ENCODE measurements at places on chromosomes 6 and 20.

DNA sequence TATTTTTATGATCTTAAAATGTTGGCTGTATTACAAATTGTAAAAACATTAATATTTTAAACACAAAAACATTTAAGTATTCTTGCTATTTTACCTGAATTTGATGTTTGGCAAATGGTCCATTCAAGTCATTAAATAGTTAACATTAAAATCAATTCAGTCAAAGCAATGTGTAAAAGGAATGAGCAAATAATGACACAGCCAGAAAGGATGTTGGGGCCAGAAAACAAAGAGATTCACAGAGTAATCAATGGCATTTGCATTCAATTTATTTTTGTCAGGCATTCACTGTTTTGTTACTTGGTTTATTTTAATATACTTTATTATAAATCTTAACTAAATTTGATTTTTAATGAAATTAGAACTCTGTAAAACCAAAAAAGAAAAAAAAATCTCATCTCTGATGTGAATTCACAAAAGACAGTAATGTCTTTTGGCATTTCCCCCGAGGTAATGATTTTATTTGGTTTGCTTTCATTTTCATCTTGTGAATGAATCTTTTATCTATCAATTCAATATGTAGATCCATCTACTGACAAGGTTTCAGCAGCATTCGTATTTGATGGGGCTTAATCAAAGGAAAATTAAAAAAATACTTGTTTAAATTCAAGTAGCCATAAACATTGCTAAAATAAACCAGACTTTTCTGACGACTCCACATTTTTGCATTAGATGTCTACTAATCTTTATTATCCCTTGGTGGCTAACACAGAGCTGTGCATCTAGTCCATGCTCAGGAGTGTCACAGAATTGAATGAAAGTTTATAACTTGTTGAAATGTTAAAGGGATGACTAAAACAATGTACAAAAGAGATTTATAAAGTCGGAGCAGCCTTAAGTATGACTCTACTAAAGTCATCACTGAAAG is 866.7 kb upstream of the GJE1 start:
- no peak for DNase-seq

DNA sequence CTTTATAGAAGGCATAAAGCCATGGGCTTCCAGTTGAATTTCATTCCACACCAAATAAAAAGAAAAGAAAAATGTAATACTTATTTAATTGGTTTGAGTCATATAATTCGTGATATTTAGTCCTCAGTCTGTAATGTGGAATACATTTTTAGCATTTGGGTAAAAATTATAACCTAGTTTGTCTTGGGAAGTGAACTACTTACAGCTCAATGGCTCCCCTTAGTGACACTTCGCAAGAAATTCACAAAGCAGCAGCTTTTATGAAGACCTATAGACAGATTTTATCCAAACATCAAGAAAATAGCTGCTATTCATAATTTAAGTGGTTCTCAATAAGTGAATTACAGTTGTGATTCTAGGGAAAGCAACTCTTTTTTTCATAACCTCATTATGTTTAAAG is 72.1 kb downstream of the RSPO3 start:
- peak; percentile 23 for DNase-seq

DNA sequence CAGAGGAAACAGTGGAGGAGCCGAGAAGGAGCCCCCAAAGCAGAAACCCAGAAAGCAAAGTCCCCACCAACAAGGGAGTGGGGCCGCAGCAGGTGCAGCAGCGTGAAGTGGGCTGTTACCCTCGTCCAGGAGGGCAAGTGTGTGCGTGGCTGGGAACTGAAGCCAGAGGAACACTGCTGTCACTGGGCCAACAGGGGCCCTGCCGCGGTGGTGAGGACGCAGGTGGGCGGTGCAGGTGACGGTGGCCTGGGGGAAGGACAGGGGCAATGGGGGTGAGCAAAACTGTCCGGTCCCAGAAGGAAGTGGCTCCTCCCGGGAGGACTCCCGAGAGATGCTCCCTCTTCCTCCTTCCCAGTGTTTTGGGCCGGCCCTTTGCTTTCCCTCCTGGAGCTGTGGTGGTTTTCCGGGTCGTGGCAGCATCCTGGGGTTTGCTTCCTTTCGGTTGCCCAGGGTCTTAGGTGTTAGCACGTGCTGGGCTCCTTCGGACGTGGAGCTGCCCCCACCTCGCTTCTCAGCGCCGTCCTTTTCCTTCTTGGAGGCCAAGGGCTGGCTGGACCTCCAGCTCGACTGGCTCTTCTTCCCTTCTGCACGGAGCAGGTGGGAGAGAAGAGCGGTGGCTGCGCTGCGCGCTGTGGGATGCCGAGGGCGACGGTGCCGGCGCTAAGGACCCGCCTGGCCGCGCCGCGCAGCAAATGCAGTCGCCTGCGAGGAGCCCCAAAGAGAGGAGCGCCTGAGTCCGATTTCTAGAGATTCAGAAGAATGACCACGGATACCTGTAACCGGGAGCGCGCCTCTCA is 62.7 kb upstream of the SLC2A12 start:
- no peak for DNase-seq

- no peak for DNase-seq
Observed at GRCh38 chr6:29424168-29424567, 9.4 kb downstream of the OR12D1 start.

- no peak for DNase-seq
Observed at GRCh38 chr20:61135968-61136367, 116.1 kb upstream of the CDH4 start.

DNA sequence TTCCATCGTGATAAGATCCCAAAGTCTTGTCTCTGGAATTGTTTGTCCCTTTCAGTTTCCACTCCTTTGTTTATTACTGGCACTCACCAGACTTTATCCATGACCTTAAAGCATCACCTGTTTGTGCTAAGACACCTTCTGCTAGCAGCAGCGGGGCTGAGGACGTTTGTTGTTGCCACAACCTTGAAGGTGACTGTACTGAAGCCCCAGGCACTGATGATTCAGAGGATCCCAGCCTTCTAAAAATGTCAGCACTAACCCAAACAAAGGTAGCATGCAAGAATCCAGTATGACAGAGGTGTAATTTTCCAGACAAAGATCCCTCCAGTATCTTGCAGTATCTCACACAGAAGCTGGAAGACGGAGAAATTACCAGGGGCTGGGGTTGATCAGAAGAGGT is 28.9 kb upstream of the SMIM8 start:
- DNase-seq = no peak

- no peak for DNase-seq
Observed at GRCh38 chr6:106501960-106502371, 127.3 kb downstream of the RTN4IP1 start.

DNA sequence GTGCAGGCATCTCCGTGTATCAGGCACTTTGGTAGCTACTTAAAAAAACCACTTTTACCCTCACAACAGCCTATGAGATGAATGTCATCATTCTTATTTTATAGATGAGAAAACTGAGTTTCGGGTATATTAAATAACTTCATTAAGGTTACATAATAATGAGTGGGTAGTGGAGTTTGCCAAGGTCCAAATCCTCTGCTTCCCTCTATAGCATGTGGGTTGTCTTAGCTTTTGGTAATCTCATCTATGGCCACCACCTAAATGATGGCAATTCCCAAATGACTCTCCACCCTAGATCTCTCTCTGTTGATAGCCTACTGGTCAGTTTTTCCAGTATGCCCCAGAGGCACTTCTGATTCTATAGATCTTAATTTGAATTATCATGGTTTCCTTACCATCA is 3.7 kb upstream of the RNF144B start:
- no peak for DNase-seq

GRCh38 chr20:22946596-22946995 is 88.5 kb upstream of the SSTR4 start:
- no peak for DNase-seq

DNA sequence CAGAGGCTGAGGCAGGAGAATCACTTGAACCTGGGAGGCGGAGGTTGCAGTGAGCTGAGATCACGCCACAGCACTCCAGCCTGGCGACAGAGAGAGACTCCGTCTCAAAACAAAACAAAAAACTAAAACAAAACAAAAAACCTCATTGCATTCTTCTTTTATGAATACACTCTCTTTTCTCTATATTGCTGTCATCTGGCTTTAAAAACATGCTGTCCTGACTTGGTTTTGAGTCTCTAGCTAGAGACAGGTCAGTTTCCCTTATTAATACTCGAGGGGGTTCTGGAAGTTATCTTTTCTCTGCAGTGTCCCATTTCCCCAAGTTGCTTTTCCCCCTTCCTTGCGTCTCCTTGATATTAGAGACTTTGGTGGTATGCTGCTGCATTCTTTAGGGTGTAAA is 50.9 kb downstream of the RIOK1 start:
- no peak for DNase-seq

DNA sequence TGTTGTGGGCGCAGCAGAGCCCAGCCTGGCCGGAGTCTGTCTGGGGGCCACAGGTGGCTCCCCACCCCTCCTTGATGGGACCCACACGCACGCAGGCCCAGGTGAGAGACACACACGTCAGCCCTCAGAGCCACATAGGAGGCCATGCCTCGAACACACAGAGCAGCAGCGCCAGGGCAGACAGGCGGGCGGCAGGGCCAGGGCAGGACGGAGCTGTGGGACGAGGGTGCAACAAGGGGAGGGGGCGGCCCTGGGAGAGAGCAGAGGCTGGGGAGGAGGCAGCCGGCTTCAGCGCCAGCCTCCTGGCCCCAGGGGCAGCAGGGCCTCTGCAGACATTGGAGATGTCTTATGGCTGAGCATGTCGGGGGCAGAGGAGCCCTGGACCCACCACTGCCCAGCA is 42.5 kb downstream of the KCNQ2 start:
- no peak for DNase-seq

GRCh38 chr20:58984691-58985090 is 3.6 kb downstream of the NELFCD start:
- no peak for DNase-seq

- no peak for DNase-seq
Observed at GRCh38 chr6:140932909-140933308, 1199.8 kb upstream of the GJE1 start.

GRCh38 chr6:85464722-85465150 is 14.9 kb downstream of the NT5E start:
- DNase-seq = no peak

GRCh38 chr6:119436583-119436982 is 87.0 kb upstream of the MAN1A1 start:
- DNase-seq = no peak

- DNase-seq = no peak
Observed at GRCh38 chr6:53041356-53041755, 23.8 kb upstream of the FBXO9 start.

- DNase-seq = no peak
Observed at GRCh38 chr6:24901698-24902328, 33.9 kb downstream of the RIPOR2 start.

GRCh38 chr6:108732091-108732870 is 115.9 kb upstream of the ARMC2 start:
- no peak for DNase-seq

DNA sequence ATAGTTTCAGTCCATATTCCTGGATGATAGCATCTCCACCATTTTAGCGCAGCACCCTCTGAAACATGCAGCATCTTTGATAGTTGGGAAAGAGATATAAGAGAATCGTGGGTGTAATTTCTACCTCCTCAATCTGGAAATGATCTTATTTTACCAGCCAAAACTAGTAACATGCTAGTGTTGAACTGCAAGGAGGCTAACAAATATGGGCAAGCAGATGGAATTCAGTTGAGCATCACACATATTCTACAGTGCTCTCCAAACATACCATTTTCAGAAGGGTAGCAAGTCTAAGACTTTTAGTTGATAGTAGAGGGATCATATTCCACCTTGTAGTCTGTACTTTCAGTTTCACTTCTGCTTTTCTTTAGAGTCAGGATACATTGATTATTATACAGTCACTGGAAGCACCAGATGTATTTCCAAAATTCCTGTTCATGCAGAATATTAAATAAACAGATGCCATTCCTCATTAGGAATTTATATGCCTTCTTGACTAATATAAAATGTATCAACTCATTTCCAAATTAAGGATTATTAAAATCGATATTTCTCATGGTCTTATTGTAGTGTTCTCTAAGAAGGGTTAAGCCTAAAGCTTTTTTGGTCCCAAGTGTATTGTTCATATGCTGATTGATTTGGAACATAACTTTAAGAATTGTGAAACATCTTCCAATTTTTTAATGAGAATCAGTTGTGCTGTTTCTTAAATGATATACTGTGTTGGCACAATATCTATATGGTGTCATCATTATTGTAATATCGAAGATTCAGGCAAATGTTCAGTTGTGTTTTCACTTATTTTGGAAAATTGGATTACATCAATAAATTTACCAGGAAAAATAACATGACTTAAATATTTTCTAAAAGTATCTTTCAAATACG is 362.0 kb downstream of the CENPW start:
- DNase-seq = no peak

DNA sequence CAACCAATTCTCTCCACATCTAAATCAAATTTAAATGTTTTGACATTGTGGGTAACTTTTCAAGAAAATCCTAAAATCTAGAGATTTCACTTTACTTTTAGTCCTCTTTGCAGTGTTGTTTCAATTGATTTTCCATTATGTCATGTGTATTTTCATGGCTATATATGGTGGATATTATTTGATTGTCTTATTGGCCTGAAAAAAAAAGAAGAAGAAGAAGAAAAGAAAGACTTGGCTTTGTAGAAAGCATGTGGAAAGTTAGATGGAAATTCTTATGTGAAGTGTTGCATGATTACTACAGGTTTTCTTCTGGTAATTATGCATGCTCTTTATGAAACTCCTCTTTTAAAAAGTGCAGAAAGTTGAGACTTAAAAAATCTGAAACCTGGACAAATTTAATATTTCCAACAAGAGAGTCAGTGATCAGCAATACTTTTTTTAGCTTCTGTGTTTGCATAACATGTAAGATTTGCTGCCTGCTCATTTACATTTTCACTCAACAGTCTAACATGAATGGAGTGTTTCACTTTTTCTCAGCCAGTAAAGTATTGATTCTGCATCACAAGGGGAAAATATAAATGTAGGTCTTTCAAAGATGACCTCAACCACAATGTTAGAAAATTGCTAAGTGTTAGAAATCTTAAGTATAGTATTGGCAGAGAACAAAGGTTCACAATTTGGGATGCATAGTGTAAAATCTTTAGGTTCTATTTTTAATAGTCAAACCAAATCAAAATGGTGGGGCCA is 438.7 kb downstream of the BCKDHB start:
- DNase-seq = no peak

GRCh38 chr6:24408719-24409410 is 6.1 kb downstream of the MRS2 start:
- DNase-seq = no peak

DNA sequence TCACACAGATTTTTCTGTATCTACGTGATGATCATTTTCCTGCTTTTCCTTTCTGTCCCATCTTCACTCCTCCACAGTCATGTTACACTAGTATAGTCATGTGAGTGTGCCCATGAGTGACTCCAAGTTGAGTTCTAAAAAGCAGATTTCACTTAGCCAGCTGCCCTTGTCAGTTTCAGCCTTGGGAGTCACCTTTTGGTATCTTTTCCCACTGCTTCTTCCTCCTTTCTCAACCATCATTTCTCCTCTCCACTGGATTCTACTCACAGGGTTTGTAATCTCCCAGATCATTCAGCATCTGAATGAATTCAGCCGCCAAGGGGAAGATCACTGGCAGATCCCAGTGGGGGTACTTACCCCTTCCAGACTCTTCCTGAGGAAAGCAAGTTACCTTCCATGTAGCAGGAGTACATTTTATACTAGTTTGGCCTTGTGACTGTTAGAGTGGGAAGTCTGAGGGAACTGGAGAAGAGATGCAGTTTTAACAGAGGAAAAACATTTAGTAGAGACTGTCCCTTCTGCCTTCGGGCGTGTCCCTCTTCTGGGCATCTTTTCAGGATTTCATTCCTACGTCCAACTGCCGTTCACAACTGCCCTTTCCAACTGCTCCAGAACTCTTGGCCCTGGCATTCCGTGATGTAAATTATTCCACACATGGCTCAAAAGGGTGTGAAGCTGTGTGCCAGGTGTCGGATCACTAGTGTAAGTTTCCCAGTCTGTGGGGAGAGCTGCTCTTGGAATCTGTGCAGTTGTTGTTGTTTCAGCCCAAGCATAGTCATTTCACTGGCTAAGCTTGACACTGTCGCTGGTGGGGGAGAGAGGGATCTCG is 38.9 kb downstream of the BICRAL start:
- no peak for DNase-seq
